ENCODE measurements at places on chromosomes 2 and 18.

DNA sequence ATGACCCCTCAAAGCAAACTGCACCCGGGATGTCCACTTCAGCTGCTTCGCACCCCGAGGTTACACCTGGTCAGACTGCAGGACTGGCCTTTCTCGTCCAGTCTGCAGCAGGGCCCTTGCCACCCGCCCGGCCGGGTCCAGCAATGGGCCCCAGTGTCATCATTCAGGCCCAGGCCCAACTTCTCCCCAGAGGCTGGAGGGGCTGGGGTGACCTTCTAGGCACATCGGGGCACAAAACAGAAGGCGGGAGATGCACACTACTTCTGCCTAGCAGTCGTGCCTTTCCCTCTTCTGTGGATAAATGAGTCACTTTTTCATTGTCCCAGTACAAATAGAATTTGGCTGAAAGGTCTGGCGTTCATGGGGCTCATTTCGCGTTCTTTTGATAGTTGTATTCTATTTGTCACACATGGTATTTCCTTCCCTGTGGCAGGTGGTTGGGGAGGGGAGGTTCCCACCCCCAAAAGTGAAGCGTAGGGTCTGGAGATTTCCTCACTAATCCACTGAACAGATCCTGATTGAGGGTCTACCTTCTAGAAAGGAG lies 56.9 kb upstream of the ID2 start:
- DNase-seq: no peak

GRCh38 chr2:118119158-118119727 lies 31.0 kb downstream of the INSIG2 start:
- no peak for DNase-seq

GRCh38 chr2:149115781-149116180 lies 77.3 kb downstream of the LYPD6B start:
- no peak for DNase-seq

DNA sequence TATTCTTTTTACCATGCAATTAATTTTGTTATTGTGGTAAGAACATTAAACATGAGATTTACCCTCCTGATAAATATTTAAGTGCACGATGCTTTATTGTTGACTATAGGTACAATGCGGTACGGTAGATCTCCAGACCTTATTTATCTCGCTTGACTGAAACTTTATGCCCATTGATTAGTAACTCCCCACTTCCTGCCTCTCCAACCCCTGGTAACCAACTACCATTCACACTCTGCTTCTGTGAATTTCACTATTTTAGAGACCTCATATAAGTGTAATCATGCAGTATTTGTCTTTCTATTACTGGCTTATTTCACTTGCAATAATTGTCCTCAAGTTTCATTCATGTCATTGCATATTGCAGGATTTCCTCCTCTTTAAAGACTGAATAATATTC lies 195.7 kb upstream of the ID2 start:
- DNase-seq: no peak

GRCh38 chr18:56902653-56903052 lies 244.2 kb upstream of the BOD1L2 start:
- no peak for DNase-seq

DNA sequence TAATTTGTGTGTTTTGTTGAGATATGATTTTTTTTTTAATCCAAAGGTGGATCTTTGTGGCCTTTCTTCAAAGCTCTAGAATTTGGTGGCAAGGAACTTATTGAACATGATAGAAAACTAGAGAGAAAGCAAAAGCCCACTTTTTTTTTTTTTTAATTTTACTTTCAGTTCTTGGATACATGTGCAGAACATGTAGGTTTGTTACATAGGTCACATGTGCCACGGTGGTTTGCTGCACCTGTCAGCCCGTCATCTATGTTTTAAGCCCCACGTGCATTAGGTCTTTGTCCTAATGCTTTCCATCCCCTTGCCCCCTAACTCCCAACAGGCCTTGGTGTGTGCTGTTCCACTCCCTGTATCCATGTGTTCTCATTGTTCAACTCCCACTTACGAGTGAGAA lies 135.9 kb downstream of the RHBDD1 start:
- no peak for DNase-seq

GRCh38 chr2:176174824-176175708 lies 13.4 kb upstream of the HOXD1 start:
- peak; percentile 90 for DNase-seq

DNA sequence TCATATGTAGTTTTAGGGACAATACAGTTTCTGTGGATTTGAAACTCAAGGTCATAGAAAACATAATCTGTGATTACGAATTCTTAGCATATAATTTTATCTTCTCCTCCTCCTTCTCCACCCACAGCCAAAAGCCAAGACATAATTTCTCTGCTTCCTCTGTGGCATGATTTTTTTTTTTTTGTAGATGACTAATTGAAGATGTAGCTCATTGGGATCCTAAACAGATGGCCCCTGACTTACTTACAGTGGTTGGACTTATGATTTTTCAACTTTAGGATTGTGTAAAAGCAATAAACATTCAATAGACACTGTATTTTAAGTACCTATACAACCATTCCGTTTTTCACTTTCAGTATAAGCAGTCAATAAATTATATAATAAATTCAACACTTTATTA lies 42.3 kb downstream of the FSIP2 start:
- DNase-seq: no peak

DNA sequence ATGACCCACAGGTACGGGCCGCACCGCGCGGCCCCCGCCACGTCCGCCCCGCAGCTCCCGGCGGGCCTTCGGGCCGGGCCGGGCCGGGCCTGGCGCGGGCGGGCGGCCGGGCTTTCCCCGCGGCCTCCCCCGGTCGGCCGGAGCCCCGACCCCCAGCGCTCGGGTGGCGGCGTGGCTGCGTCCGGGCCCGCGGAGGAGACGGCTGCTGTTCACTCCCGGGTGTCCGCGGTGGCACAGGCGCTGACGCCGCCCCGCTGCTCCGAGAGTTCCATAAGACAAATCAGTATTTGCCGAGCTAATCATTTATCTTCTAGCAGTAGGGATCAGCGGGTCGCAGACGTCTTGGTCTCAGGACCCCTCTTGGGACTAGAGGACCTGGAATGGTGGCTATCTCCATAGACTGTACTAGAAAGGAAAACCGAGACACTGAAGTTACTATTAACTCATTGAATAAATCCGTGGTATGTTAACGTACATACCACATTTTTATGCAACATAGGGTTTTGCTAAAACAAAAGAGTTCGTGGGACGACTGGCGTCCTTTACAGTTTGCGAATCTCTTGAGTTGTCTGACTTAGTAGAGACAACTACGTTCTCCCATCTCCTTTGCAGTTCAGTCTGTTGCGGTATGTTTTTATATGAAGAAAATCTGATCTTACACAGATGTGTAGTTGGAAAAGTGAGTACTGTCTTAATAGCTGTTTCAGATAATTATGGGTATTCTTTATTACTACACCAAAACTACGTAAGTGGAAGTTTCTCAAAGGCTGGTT lies 500 bp downstream of the LIMS1 start:
- DNase-seq: peak; percentile 47

- no peak for DNase-seq
Measured at GRCh38 chr2:46173636-46174250, 123.5 kb upstream of the EPAS1 start.

DNA sequence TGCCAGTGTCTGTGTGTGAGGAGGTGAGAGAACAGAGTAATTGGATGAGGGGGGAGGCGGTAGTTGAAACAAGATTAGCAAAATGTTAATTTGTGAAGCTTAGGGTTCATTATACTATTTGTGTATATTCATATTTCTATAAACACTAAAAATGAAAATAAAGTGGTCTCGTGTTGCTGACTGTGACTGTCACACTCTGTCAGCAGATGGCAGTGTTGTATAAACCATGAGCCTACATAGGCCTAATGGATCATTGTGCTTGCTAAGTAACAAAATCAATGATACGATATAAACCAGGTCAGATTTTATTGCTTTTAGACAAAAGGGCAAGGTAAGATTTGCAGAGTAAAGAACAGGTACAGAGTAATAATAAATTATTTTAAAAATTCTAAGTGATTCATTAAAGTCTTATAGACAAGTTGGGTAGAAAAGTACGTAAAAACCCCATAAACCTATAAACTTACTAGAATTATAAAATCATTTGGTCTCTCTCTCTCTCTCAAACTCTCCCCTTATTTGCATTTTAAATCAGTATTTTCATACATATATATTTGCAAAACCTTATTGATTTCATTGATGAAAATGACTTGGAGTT lies 182.7 kb downstream of the RPIA start:
- peak; percentile 55 for DNase-seq
